HT-29 (cell line): ENCODE measurements at places on chromosomes 3 and 15. TPM values are rescaled to one million over a fixed set of nuclear protein-coding genes. Genes with fewer than 3 reads are reported as not detected.
A peak's percentile ranks its signal among the peaks of the same experiment; 100 is the strongest.

DNA sequence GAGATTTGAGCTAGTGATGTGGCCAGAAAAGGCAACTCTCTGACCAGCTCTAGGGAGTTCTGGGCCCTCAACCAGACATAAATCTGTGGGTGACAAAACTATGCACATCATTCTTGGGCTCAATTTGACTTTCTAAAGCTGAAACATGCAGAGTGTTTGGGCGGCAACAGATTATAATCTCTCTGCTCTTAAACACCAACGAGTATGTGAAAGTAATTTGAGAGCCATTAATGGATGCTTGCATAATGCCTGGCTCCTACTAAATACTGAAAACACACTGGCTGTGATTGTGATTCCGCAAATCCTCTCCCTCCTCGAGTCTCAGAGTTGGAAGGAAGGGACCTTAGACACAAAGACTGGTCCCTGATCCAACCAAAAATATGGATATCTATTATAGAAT, 186.7 kb downstream of the UACA start:
- no peak for DNase-seq

DNA sequence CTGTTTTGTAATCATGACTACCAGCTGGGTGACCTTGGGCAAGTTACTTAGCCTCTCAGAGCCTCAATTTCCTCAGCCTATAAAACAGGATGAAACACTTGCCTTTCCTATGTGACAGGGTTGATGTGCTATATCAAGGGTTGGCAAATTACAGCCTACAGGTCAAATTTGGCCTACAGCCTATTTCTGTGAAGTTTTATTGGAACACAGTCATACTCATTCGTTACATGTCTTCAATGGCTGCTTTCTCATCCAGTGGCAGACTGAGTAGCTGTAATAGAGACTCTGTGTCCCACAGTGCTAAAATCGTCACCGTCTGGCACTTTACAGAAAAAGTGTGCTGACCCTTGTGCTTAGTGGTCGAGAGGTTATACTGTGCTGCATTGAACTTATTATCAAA, 16.6 kb downstream of the ABHD6 start:
- DNase-seq: no peak

- no peak for DNase-seq
Measured at GRCh38 chr3:66017591-66017990, 21.1 kb downstream of the MAGI1 start.

Gene CEMIP
- total RNA-seq: 7.3 and 9.4 TPM in 2 replicates

Gene PLSCR4
- total RNA-seq: 0.97 and 2.2 TPM in 2 replicates

Gene IQGAP1
- total RNA-seq: 100 and 111 TPM in 2 replicates

Gene PLOD2
- 9.9 and 10.1 TPM in 2 replicates for total RNA-seq

- DNase-seq: no peak
Measured at GRCh38 chr15:86663304-86663703, 583.6 kb downstream of the AGBL1 start.

DNA sequence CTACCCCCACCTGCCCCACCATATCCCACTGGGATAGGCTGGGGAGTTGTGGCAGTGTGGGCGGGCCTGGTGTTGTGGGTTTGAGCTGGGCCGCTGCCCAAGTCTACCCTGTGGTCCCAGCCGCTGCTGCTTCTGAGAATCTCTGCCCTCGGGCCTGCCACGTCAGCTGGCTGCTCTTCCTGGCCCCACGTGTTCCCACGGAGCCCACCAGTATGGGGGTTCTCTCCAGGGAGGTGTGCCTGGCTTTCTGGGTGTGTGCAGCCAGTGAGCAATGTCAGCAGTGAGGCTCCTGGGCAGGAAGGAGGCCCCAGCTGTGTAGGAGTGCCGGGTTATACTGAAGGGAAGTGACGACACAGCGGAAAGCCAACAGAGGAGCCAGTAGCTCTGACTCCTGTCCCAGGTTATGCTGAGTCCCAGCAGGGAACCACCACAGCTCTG, 10.5 kb downstream of the GNAI2 start:
- no peak for DNase-seq

DNA sequence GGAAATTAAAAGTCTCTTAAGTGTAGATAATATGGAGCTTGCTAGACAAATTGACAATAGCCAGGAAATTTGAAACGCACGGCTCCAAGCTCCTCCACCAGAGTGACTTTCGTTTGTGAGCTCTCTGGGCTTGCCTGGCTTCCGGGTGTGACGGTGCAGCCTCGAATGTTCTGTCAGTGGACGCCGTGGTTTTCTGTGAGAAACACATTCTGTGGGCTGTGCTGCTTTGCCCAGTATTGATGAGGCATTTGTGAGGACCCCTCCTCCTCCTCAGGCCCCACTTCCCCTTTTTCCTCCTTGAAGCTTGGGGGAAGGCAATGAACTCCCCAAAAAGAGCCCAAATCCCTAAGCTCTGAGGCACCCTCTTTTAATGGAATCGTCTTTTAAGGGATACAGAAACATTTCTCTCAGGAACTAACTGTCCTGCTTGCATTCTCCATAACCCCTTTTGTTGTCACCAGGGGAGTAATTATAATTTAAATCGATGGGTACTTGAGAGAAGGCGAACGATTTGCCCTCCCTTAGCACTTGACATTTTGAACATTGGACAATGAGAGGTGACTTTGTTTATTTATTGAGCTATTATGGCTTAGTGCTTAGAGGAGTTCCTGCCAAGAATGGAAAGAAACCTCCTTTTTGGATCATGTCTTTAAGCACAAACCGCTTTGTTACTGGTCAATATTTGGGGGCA, 40.8 kb downstream of the POLR2M start:
- DNase-seq: no peak

- no peak for DNase-seq
Measured at GRCh38 chr15:89364741-89365450, 30.3 kb upstream of the POLG start.

GRCh38 chr3:194134757-194135515, 1.0 kb upstream of the HES1 start:
- DNase-seq: peak; percentile 94

Gene MCF2L2
- total RNA-seq: 0.05 TPM in 1 of 2 replicates, not detected in the other

DNA sequence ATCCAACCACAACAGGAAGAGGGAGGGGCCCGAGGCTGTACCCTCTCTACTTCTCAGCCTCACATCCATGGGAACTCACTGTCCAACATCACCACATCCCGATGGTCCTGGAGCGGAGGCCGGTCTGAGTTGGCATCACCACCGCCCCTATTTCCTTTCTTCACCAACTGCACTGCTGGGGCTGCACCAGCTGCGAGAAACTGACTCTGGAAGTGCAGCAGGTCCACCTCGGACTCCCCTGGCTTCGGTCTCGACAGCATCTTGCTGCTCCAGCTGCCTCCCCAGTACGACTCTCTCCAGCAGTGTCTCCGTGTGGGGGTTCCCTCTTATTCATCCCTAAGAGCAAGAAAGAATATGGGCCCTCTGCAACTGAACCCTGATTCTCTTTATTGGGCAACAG, 7.2 kb downstream of the RPAP1 start:
- DNase-seq: no peak

GRCh38 chr15:94844538-94845389, 613.4 kb downstream of the MCTP2 start:
- peak; percentile 96 for DNase-seq

GRCh38 chr3:87793337-87793877, 265.4 kb downstream of the CGGBP1 start:
- DNase-seq: no peak

DNA sequence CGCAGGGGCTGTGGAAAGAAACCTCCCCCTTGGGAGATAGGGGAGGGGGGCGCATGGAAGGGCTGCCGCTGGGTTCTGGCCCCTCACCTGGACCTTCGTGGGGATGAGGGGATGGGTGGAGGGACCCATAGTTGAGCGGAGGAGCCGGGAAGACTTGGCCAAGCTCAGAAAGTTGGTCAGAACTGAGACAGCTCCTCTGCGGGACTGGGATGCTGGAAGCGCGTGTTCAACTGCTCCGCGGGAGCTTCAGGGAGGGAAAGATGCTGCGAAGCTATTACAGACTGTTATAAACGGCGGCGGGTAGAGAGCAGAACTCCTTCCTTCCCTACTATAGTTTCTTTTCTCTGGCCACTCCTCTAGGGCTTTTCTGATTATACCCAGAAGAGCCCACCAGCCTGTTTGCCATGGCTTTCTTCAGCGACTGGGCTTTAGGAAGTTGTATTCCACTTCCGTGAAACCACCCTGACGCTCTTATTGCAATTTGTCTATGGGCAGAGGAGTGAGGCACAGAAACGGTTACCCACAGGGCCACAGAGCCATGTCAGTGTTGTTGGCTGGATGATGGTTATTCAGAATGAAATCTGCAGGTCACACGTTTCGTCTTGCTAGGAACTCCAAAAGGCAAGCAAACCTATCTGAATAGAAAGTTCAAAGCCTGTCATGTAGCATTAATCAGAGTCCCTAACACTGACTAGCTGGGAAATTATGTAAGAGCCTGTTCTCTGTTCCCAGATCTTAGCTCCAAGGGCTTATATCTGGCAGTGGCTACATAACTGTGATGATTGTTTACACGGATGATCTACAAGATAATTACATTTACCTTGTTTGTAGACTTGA, 1.1 kb downstream of the SYNPR start:
- DNase-seq: no peak

Gene CRTAP
- total RNA-seq: 24.4 and 36.0 TPM in 2 replicates

Gene HRG
- total RNA-seq: not detected in 2 replicates

DNA sequence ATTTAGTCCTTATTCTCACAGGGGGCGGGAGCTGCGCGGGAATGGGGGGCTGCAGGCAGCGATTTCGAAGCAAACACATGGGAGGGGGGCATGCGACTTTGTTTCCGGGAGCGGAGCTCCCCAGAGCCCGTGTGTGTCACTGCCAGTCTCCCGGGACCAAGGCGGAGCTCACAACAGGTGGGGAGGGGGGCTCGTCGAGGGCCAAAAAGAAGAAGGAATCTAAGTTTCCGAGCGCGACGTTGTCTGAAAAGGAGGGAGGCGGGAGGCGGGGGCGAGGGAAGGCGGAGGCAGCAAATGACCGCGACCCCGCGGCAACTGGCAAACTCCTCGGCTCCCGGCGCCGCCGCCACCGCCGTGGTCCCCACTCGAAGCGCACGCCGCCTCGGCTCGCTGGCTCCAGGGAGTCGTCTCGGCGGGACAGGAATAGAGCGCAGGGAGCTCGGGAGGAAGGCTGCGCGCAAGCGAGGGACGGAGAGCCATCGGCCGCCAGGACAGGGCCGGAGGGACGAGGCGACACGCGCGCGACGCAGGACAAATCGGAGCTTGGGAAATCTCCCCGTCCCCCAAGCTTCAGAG, 1.4 kb downstream of the FOXP1 start:
- DNase-seq: peak; percentile 37

DNA sequence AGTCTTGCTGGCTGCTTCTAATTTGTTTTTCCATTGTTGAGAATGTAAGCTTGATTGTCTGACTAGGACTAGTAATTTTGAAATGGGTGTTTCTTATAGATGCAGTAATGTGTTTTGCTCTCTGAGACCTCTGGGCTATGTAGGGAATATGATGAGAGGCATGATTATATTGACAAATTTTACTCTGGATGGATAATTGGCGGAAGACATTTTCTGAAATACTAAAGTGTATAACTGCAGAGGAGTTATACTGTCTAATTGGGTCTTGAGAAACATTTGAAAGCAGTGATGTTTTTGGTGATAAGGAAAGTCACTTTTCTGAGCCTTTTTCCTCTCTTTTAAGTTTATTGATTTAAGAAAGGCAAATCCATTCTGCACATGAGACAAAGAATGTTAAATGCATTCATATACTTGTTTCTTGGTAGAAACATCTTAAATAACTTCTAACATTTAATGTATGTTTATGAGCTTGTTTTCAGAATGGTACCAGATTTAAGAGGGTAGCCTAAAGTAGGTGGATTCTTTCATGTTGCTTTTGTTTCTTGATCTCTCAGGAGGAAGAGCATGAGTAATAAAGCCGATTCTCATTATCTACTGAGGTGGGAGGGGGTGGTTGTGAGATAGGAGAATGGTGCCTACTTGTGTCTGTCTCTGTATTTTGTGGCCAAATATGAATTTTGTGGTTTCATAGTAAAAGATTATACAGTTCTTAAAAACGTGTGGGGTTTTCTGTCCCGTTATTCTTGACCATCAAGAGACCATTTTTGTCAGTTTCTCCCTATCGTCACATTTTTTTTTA, 2.0 kb downstream of the ATP2C1 start:
- DNase-seq: no peak

DNA sequence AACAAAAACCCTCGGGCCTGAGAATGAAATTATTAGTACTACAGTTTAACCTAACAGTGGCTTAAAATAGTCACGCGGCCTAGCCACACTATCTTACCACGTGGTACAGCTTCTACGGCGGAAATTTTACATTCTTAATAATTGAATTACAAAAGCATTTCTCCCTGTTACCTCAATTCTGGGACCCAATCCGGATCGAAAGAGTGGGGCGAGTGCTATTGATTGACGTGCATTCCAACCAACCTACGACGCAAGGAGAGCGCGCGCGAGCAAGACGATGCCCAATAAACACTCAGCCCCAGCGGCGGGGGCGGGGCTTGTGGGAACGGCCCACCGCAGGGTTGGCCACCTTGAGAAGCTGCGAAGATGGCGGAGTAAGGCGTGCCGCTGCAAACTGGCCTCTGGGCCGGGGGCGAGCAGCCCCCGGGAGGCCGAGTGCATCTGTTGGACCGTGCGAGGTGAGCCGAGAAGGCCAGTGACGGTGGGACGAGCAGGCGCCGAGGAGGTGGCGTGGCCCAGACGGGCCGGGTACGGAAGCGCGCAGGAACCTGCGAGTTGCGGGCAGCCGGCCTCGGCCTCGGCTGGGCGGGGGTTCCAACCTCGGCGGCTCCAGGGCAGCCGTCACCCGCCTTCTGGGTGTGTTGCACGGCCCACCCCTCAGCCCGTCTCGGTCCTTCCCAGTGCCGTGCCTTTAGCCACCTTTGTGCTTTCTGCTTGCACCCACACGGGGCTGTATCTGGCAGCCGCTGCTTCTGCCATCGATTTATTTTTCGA, 48.6 kb downstream of the OIP5 start:
- DNase-seq: peak; percentile 100

Gene SLC12A6
- 5.4 and 5.5 TPM in 2 replicates for total RNA-seq
